ENCODE measurements at places on chromosomes 11 and 22.

- no peak for DNase-seq
These were observed 18.1 kb upstream of the ANO1 start for GRCh38 chr11:70059971-70060370.

DNA sequence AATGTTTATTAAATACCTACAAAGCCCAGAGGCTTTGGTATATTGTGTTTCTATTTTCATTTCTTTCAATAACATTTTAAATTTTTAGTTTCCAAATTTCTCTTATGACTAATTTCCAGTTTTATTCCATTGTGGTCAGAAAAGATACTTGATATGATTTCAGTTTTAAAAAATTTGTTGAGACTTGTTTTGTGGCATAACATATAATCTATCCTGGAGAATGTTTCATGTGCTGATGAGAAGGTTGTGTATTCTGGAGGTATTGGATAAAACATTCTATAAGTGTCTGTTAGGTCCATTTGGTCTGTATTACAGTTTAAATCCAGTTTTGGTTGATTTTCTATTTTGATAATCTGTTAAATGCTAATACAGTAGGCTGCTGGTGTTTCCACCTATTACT is 9.8 kb upstream of the RAG1 start:
- DNase-seq: no peak

GRCh38 chr11:74905326-74905725 is 43.6 kb downstream of the XRRA1 start:
- DNase-seq: no peak

DNA sequence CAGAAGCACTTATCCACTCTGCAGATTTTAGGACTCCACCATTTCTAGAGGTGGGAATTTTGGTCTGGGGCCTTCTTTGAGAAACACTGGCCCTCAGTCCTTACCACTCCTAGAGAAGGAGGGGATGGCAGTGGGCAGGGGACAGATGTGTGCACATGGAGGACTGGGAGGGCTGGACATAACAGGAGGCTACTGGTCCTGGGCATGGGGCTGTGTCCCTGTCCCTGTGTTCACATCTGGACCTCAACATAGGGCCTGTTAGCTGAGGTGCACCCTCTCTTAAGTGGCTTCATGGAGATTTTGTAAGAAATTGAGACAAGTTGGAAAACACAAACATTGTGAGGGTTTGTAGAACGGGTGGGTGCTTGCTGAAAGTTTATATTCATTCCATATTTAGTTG is 103.4 kb downstream of the ATXN10 start:
- no peak for DNase-seq

- no peak for DNase-seq
These were observed 15.5 kb upstream of the TSPAN18 start for GRCh38 chr11:44711113-44711786.

GRCh38 chr11:124745270-124745834 is 5.6 kb downstream of the NRGN start:
- DNase-seq: no peak

- DNase-seq: peak; percentile 85
These were observed 5.8 kb downstream of the TSPAN4 start for GRCh38 chr11:848380-848931.

Data from D341Med (cell line).